NCI-H187 treated with DMSO at 0.1 percent for 48 hours (cell line): ENCODE measurements at places on chromosomes 2 and 18.

DNA sequence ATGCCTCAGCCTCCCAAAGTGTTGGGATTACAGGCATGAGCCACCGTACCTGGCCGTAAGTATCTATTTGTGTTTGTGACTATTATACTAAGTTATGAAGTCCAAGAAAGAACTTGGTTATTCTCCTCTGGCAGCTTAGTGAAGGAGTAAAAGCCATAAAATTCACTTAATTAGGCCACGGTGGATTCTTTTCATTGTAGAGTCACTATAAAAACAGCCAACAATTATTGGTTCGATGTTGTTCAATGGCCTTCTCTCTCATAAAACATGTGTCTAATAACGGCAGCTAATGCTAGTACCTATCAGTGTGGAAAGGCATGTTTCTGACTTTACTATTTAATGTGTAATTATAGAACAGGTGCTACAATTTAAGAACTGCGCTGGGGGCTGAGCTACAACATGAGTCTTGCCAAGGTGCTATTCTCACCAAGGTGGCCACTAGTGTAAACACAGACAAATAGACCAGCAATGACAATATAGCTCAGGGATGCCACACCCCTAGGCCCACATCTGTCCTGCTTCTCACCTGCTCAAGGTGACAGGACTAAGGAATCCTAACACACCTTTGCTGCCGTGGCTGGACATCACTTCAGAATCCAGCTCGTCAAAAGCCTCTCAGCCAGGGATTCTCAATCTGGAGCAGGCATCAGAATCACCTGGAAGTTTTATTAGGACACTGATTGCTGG is 17.2 kb downstream of the ATP8B1 start:
- no peak for DNase-seq

DNA sequence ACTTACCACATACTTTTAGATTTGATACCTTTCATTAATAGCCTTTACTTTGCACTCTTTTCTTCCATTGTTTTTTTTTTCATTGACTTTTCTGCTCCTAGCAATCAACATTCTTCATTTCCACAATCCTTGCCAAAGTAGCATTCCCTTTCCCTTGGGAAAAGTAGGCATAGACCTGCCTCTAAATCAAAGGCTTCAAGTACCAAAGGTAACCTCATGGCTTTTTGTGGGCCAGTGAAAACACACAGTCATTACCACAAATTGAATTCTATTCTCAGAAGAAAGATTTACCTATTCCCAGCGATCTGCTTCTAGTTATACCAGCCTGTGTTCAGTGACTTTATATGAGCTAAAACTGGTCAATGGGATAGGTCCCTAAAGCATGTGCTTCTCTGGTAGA is 109.2 kb downstream of the SOCS6 start:
- DNase-seq: no peak

GRCh38 chr2:45965871-45966498 is 314.5 kb downstream of the PRKCE start:
- no peak for DNase-seq

- no peak for DNase-seq
These were observed 110.0 kb downstream of the TMEM247 start for GRCh38 chr2:46589356-46589755.

- no peak for DNase-seq
These were observed 13.9 kb downstream of the BMP10 start for GRCh38 chr2:68857202-68857845.

- DNase-seq: no peak
These were observed 43.6 kb downstream of the IL1RL2 start for GRCh38 chr2:102230410-102230909.

DNA sequence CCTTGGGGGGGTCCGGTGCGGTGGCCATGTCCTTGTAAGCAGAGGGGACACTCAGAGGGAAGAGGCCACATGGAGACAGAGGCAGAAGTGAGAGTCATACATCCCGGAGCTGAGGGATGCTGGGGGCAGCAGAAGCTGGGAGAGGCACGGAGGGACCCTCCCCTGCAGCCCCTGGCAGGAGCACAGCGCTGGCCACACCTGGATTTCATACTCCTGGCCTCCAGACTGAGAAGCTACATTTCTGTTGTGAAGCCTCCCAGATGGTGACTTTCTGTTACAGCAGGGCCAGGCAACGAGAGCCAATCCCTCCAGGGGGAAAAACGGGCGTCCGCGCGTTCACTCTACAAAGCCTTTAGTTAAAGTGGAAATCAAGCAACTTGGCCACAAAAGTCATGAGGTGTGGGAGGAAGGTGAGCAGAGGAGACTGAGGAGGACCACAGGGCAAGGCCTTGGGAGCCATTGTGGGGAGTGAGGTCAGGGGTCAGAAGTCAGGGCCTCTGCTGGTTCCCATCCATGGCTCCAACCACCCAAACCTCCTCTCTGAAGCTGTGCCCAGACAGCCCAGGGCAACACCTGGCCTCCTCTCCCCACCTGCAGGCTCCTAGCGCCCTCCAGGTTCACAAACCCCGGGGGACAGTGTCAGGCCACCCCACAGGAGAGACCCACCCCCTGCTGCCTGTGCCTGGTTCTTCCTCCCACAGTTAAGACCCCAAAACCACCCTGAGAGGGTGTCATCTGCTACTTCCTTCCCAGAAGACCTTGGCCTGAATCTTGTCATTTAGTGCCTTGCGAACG is 4.5 kb upstream of the MBP start:
- no peak for DNase-seq

DNA sequence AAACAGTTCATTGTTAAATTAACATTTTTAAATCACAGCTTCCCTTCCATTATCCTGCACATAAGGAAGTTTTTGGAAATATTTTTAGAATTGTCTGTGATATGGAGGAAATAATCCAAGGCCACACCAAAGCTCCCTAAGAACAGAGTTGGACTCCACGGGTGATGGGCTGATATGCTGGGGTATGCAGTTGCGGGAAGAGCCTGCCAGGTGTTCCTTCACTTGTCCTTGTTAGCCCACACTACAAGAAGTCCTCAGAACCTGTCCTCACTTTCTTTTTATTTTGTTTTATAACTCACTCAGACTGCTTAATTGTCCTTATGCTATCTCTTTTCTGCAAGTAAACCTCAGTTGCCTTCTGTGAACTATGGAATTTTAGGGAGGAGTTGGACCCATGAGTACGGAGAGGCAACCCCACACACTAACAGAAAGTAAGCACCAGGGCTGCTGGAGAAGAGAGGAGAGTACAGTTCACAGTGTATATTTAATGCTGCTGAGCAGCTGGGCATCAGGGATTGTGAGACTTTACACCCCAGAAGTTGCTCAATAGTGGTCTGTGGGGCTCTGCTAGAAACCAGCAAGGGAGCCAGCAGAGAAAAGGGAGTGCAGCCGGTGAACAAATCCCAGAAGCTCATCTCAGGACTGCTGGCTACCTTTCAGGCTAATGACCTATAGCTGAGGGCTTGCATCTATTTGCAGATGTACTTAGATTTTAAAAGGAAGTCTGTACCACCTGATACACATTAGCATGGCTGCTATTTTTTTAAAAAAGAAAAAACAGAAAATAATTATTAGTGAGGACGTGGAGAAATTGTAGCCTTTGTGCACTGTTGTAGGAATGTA is 280.1 kb upstream of the STON1 start:
- DNase-seq: no peak

DNA sequence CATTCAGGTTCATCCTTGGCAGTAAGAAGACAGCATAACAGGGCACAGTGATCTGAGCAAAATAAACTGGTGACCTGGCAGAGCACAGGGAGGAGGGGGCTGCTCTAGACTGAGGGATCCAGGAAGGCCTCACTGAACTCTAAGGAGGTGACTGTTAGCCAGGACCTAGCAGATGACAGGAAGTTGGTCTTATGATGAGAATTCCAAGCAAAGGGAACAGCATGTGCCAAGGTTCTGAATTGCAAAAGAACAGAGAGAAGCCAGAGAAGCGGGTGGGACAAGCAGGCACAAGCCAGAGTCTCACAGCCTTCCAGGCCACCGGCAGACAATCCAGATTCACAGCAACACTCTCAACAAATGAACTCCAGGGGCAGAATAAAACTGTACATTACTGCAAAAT is 152.7 kb upstream of the PTPRM start:
- DNase-seq: no peak

GRCh38 chr2:226030788-226031646 is 631.5 kb downstream of the NYAP2 start:
- no peak for DNase-seq

DNA sequence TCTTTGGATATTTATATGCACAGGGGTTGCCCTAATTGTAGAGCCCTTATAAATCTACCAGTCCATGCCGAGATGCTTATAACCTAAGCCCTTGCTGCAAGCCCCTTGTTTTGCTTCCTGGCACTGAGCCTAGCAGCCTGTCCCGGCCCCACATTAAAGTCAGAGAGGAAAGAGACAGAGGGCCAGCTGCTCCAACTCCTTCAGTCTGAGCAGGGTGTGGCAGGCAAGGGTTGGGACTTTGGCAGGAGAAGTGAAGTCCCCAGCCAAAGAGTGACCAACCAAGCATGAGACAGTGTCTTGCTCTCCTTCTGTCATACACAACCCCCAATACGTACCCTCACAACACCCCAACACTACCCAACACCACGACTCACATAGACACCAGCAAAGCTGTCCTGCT is 54.7 kb upstream of the FZD7 start:
- no peak for DNase-seq
